Activated naive CD8-positive, alpha-beta T cell treated with anti-CD3 and anti-CD28 coated beads for 36 hours (primary cell): ENCODE measurements at places on chromosomes 4 and X. TPM values are rescaled to one million over a fixed set of nuclear protein-coding genes. Genes with fewer than 3 reads are reported as not detected.

FGFBP2 gene
- total RNA-seq, result 8.9 TPM

ANXA10 gene
- not detected for total RNA-seq

ANK2 gene
- total RNA-seq, result 1.9 TPM

TGIF2LX gene
- total RNA-seq, result not detected

DNA sequence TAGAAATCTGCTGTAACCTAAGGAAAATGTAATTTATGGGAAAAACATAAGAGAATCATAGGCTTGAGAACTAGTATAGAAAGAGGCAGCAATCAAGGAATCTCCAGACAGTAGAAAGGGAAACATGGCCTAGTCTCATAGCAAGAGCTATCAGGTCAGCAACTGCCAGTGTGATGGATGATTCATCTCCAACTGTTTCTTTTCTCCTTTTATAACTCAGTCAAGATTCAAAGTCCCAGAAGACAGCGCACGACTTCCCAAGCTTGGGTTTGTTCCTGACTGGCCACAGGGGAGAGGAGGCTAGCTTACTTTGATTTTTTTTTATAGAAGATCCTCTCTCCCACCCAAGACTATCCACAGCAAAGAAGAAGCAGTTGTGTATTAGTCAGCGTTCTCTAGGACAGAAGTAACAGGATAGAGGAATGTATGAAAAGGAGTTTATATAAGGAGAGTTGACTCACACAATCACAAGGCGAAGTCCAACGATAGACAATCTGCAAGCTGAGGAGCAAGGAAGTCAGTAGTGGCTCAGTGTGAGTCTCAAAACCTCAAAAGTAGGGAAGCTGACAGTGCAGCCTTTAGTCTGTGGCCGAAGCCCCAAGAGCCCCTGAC lies 181.5 kb downstream of the GC start:
- peaks cover 5% of the 10 kb centered on the region for H3K27me3 ChIP-seq
- no peaks in the 10 kb centered on the region for H3K36me3 ChIP-seq
- no peaks in the 10 kb centered on the region for H3K4me1 ChIP-seq
- no peak for DNase-seq
- H3K27ac ChIP-seq, result no peak overlapping the region
- H3K4me3 ChIP-seq, result no peak overlapping the region

- DNase-seq, result no peak
- H3K4me1 ChIP-seq, result no peaks in the 10 kb centered on the region
- H3K27me3 ChIP-seq, result no peaks in the 10 kb centered on the region
- no peak overlapping the region for H3K27ac ChIP-seq
- H3K36me3 ChIP-seq, result no peaks in the 10 kb centered on the region
Observed at GRCh38 chrX:118181030-118181429, 64.4 kb upstream of the KLHL13 start.

- no peak overlapping the region for H3K27ac ChIP-seq
- H3K4me3 ChIP-seq, result no peak overlapping the region
- DNase-seq, result no peak
- no peaks in the 10 kb centered on the region for H3K27me3 ChIP-seq
- H3K4me1 ChIP-seq, result no peaks in the 10 kb centered on the region
- no peaks in the 10 kb centered on the region for H3K36me3 ChIP-seq
Observed at GRCh38 chr4:114615435-114615834, 16.8 kb downstream of the UGT8 start.

DNA sequence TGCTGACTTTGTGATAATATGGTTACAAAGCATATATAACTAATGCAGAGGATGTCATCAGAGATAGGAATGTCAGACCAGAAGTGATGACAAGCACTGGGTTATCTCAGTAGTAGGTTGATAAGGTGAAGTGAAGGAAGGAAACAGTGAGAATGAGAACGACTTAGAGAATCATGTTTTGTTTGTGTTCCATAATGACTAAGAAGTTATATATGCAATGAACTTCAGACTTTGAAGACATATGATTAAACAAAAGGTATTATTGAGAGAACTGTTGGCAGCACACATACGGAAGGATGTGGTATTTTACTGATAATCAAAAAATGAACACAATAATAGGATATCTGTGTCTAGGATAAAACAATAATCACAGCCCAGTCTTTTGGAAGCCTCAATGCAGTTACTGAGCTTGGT lies 18.3 kb upstream of the HHIP start:
- H3K27me3 ChIP-seq, result peaks cover 7% of the 10 kb centered on the region
- no peak overlapping the region for H3K4me3 ChIP-seq
- no peak for DNase-seq
- H3K4me1 ChIP-seq, result no peaks in the 10 kb centered on the region
- H3K36me3 ChIP-seq, result no peaks in the 10 kb centered on the region

GRCh38 chr4:111781611-111782010 lies 363.6 kb upstream of the FAM241A start:
- no peak overlapping the region for H3K4me3 ChIP-seq
- no peak for DNase-seq
- H3K4me1 ChIP-seq, result no peaks in the 10 kb centered on the region
- no peak overlapping the region for H3K27ac ChIP-seq
- H3K27me3 ChIP-seq, result no peaks in the 10 kb centered on the region
- no peaks in the 10 kb centered on the region for H3K36me3 ChIP-seq

DNA sequence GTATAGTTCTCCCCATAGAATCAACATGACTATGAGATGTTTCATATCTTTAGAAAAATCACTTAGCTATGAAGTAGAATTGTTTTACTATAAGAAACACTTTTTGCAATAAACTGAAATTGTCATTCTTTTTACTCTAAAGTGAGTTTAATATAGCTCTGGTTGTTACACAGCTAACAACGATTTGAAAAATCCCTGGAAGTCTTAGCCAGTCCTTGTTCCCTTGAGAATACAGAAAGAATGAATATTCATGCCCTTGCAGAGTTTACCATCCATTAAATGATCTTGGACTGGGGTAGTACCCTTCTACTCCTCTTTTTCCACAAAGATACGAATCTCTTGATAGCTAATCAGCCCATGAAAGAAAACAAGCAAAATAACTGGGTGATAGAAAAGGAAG lies 141.8 kb downstream of the JADE1 start:
- DNase-seq, result no peak
- H3K4me1 ChIP-seq, result no peaks in the 10 kb centered on the region
- H3K27me3 ChIP-seq, result no peaks in the 10 kb centered on the region
- H3K36me3 ChIP-seq, result peaks cover 13% of the 10 kb centered on the region
- H3K4me3 ChIP-seq, result no peak overlapping the region
- no peak overlapping the region for H3K27ac ChIP-seq

DNA sequence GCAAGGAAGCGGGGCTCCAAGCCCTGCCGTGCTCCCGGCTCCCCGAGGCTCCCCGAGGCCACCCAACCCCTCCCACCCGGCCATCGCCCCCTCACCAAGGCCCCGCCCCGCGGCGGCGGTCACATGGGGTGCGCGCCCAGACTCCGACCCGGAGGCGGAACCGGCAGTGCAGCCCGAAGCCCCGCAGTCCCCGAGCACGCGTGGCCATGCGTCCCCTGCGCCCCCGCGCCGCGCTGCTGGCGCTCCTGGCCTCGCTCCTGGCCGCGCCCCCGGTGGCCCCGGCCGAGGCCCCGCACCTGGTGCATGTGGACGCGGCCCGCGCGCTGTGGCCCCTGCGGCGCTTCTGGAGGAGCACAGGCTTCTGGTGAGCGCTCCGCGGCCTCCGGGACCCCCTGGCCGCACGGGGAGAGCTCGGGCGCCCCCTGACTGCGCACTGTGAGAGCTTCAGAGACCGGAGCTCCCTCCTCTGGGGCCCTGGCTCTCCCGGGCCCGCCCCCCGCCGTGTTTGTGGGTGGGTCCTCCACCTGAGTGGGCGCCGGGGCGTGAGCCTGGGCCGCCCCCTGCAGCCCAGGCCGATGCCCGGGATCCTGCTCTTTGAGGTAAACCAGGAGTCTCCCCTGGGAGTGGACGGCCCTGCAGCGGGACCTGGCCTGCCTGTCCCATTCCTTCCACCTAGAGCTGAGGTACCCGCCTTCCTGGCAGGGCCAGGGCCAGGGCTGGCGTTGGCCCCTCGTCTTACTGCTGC lies at the start of gene IDUA:
IDUA (plus strand) TSS at position 166 of the 745 bp plus-strand sequence; CDS start at position 207, 41 bp downstream.
- no peaks in the 10 kb centered on the region for H3K27me3 ChIP-seq

GRCh38 chrX:40188573-40189417 lies 91.0 kb upstream of the BCOR start:
- no peak overlapping the region for H3K4me3 ChIP-seq
- H3K27me3 ChIP-seq, result no peaks in the 10 kb centered on the region
- DNase-seq, result no peak
- H3K4me1 ChIP-seq, result peaks cover 9% of the 10 kb centered on the region

- H3K4me3 ChIP-seq, result no peak overlapping the region
- DNase-seq, result no peak
Observed at GRCh38 chr4:159778298-159778697, 675.4 kb downstream of the RAPGEF2 start.

- H3K36me3 ChIP-seq, result peaks cover 31% of the 10 kb centered on the region
- DNase-seq, result no peak
- H3K27ac ChIP-seq, result no peak overlapping the region
Observed at GRCh38 chrX:45801554-45801953, 600.9 kb upstream of the DIPK2B start.

- DNase-seq, result peak; percentile 3
- no peaks in the 10 kb centered on the region for H3K27me3 ChIP-seq
- H3K36me3 ChIP-seq, result no peaks in the 10 kb centered on the region
Observed at GRCh38 chrX:57821703-57822387, 88.4 kb downstream of the ZXDA start.

GRCh38 chrX:83771664-83772063 lies 89.3 kb upstream of the CYLC1 start:
- H3K27me3 ChIP-seq, result no peaks in the 10 kb centered on the region
- no peaks in the 10 kb centered on the region for H3K36me3 ChIP-seq
- H3K4me3 ChIP-seq, result no peak overlapping the region

DNA sequence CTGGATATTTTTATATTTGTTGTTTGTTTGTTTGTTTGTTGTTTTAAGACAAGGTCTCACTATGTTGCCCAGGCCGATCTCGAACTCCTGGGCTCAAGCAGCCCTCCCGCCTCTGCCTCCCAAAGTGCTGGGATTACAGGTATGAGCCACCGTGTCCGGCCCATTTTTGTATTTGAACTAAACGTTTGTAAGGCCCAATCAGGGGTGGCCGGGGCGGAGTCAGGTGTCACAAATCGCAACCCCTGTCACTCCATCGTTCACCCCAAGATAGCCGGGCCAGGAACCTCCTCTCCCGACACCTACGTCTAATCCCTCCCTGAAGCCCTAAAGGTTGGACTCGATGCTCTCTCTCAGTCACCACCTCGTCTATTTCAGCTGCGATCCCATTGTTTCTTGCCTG lies 722 bp upstream of the EFHC2 start:
- H3K27me3 ChIP-seq, result no peaks in the 10 kb centered on the region
- H3K27ac ChIP-seq, result peak overlapping the region; percentile 80
- peaks cover 8% of the 10 kb centered on the region for H3K4me1 ChIP-seq
- H3K36me3 ChIP-seq, result no peaks in the 10 kb centered on the region

DNA sequence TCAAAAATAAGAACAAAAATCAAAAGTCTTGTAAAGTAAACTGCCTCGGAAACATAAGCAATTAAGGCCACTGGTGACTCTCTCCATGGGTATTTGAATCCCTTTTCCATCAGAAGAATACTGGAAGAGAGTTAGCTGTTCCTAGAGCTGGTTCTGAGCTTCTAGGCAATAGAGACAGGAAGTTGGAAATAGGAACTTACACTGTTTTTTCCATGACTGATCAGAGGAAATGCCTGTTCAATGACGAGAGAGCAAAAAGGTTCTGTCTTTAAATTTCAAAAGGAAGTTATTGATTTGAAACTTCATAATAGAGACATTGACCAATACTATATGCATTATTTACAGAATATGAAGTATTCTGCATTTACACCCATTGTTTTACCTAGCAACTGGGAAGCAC lies 503.5 kb upstream of the ARX start:
- no peaks in the 10 kb centered on the region for H3K4me1 ChIP-seq
- no peak overlapping the region for H3K4me3 ChIP-seq
- H3K36me3 ChIP-seq, result no peaks in the 10 kb centered on the region
- DNase-seq, result no peak
- no peaks in the 10 kb centered on the region for H3K27me3 ChIP-seq

GRCh38 chrX:104195489-104196084 lies 29.3 kb downstream of the FAM199X start:
- no peak for DNase-seq
- no peak overlapping the region for H3K27ac ChIP-seq
- no peaks in the 10 kb centered on the region for H3K27me3 ChIP-seq
- no peak overlapping the region for H3K4me3 ChIP-seq

- H3K27me3 ChIP-seq, result no peaks in the 10 kb centered on the region
- DNase-seq, result no peak
- H3K27ac ChIP-seq, result no peak overlapping the region
- no peak overlapping the region for H3K4me3 ChIP-seq
Observed at GRCh38 chrX:29902004-29902403, 313.4 kb upstream of the MAGEB2 start.

GRCh38 chrX:118702741-118703140 lies 24.7 kb upstream of the IL13RA1 start:
- H3K36me3 ChIP-seq, result peaks cover 2% of the 10 kb centered on the region
- H3K27ac ChIP-seq, result no peak overlapping the region
- DNase-seq, result no peak
- no peaks in the 10 kb centered on the region for H3K27me3 ChIP-seq
- peaks cover 5% of the 10 kb centered on the region for H3K4me1 ChIP-seq

DNA sequence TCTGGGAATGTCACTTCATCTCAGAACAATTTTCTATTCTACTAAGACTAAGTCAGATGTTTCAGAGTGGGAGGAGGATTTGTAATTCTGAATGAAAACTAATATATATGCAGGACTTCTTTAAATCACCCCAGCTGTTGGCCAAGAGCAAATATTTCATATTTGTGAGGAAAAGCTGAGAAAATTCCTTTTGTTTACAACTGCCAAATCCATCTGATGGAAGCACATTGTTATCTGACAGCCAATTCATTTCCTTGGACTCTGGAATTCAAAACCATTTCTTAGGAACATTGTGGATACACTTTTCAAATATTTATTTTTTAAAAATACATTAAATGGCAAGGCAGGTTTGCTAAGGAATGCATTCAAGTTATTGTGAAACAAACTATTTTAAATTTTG lies 8.0 kb downstream of the SLIT2 start:
- H3K27me3 ChIP-seq, result peaks cover 19% of the 10 kb centered on the region
- H3K36me3 ChIP-seq, result peaks cover 1% of the 10 kb centered on the region
- no peak overlapping the region for H3K4me3 ChIP-seq
- no peak for DNase-seq

DNA sequence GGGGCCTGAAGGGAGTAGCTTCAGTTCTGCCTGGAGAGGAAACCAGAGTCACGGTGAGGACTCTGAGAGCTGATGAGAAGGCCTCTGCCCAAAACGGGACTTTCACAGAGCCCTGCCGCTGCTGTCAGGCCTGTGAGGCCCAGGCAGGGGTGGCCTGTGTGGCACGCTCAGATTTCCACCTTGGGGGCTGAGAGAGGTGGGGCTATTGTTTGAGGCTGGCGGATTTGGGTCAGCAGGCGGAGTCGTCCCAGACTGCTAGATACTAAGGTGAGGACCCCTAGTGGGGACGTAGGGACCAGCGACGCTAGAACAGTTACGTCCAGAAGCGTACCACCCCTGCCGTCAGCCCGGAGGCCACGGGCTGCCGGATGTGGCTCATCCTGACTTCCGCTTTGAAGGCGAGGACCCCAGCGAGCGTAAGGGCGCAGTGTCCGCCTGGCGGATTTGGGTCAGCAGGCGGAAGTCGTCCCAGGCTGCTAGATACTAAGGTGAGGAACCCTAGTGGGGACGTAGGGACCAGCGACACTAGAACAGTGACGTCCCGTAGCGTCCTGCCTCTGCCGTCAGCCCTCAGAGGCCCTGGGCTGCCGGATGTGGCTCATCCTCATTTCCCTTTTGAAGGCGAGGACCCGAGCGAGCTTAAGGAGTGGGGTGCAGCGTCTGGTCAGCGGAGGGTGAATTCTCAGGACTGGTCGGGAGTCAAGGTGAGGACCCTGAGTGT lies at the start of gene MAGEB1:
MAGEB1 (plus strand) TSS at position 378 of the 721 bp plus-strand sequence. CDS start 3,348 bp downstream, outside the sequence.
- H3K4me3 ChIP-seq, result no peak within 1 kb of the TSS
- H3K36me3 ChIP-seq, result no peaks in the 10 kb centered on the region
- H3K27ac ChIP-seq, result no peak within 1 kb of the TSS
- no peaks in the 10 kb centered on the region for H3K4me1 ChIP-seq
- no peaks in the 10 kb centered on the region for H3K27me3 ChIP-seq

- no peak overlapping the region for H3K27ac ChIP-seq
- peaks cover 15% of the 10 kb centered on the region for H3K36me3 ChIP-seq
- no peak for DNase-seq
- H3K27me3 ChIP-seq, result no peaks in the 10 kb centered on the region
Observed at GRCh38 chr4:6619466-6620255, 20.8 kb upstream of the MRFAP1 start.
